ENCODE measurements at places on chromosomes 11 and 22.
A peak's percentile ranks its signal among the peaks of the same experiment; 100 is the strongest.

DNA sequence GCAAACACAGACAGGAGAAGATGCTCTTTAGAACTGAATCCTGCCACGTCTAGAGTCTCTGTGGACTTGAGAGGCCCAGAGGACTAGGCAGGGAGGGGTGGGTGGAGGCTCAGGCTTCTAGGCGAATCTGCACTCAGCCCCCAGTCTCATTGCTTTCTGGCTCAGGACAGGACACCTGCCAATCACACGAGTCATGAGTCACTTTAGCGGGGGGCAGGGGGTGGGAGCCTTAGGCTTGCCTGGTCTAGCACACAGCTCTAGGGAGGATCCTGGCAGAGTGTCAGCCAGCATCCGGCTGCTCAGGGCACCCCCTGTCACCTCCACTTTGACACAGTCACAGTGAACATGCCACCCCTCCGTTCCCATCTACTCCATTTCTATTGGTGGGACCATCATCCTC lies 167.7 kb downstream of the CEP164 start:
- no peak for DNase-seq

- no peak for DNase-seq
Measured at GRCh38 chr22:41917375-41917902, 2.6 kb upstream of the SHISA8 start.

- no peak for DNase-seq
Measured at GRCh38 chr11:19084661-19085315, 24.3 kb upstream of the MRGPRX2 start.

DNA sequence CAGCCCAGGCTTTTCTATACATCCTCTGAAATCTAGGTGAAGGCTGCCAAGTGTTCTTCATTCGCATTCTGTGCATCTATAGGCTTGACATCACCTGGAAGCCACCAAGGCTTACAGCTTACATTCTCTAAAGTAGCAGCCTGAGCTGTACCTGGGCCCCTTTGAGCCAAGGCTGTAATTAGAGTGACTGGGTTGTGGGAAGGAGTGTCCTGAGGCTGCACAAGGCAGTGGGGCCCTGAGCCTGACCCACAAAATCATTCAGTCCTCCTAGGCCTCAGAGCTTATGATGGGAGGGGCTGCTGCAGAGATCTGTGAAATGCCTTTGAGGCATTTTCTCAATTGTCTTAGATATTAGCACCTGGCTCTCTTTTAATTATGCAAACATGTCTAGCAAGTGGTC lies 33.0 kb upstream of the RDX start:
- no peak for DNase-seq

- DNase-seq: no peak
Measured at GRCh38 chr11:30018495-30018894, 1.7 kb upstream of the KCNA4 start.

DNA sequence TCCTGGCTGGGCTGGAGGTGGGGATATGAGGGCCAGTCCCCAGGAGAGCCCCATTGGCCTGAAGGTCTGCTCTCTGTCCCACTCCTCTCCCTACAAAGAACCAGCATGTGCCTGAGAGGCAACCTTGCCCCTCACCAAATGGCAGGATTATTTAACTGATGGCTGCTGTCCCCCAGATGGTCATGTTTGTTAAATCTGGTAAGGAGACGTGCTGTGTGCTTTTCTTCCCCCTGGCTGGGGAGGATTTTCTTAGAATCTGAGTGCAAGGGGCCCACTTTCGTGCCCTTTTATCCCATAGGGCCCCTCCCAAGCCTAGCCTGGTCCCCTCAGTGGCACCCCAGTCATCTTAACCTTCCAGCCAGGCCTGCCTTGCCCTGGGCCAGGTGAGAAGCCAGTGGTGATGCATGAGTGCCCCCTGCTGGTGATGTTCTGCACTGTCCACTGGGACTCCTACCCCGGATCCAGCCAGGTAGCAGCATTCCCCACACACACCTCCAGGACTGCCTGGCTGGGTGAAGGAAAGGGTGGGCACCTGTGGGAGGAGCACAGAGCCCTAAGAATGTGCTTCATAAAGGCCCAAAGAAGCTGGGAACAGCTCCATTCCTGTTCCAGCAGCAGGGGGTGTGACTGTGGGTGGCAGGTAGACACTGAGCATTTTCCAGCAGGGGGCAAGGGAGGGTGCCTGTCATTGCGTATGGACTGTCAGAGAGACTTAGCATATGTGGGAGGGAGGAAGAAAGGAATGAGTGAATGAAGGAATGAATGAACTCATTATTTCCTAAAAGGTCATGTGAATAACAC lies 28.9 kb downstream of the MFNG start:
- DNase-seq: peak; percentile 24

Measured in hippocampal formation (tissue), 2 donors.